ENCODE measurements at places on chromosomes 12 and 14.

GRCh38 chr14:102827716-102828115 lies 50.5 kb downstream of the TRAF3 start:
- no peak for DNase-seq

DNA sequence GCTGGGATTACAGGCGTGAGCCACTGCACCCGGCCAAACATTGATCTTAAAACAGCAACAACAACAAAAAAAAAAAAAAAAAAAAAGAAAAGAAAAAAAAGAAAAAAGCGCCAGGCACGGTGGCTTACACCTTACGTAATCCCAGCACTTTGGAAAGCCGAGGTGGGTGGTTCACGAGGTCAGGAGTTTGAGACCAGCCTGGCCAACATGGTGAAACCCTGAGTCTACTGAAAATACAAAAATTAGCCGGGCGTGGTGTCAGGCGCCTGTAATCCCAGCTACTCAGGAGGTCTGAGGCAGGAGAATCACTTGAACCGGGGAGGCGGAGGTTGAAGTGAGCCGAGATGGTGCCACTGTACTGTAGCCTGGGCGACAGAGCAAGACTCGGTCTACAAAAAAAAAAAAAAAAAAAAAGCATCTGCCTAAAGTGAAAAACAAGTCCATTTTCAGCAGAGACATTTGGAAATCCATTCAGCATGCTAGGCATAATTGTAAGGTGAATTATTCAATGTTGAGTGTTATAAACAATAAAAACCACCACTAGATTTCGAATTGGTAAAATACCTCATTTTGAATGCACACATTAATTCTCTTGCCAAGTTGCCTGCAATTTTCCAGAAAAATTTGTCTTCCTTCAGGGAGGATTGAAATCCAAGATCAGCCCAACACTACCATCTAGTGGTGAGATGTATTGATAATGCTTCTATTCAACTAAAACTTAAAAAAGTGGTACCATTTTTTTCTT lies 8.0 kb upstream of the CERS5 start:
- DNase-seq, result no peak

DNA sequence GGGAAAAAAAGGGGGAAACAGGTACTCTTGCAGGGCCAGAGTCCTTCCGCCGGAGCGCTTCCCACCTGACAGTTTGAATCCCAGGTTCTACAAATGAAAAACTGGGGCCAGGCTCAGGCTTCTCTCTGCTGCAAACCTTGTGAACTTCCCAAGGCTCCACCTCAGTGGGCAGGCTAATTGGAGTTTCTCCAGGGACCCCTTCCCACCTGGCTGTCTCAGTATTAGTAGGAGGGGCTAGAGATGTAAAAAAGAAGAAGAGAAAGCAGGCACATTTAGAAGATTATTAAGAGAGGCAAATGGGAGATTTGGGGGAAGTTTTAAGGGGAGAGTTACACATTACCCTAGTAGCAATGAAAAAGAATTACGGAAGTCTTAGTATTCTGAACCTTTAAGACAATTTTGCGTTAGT lies 20.0 kb upstream of the CLEC2D start:
- no peak for DNase-seq

DNA sequence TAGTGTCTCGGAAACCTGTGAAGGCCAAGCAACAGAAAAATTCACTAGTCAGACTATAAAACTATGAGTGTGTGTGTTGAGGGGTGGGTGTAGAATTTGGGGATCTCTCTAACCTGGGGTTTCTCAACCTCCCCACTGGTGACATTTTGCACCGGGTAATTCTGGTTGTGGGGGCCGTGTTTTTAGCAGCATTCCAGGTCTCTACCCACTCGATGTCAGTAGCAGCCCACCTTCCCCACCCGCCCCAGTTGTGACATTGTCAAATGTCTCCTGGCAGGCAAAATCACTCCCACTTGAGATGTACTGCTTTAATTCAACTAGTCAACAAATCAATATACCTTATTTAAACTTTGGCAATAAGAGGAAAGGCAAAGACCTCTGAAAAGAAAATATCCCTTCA lies 4.1 kb downstream of the GCN1 start:
- no peak for DNase-seq

GRCh38 chr14:69704319-69704718 lies 62.6 kb upstream of the SRSF5 start:
- no peak for DNase-seq

- no peak for DNase-seq
These were observed 264.2 kb upstream of the KITLG start for GRCh38 chr12:88844426-88844825.

GRCh38 chr12:27347779-27348178 lies 15.1 kb downstream of the BMAL2 start:
- no peak for DNase-seq

DNA sequence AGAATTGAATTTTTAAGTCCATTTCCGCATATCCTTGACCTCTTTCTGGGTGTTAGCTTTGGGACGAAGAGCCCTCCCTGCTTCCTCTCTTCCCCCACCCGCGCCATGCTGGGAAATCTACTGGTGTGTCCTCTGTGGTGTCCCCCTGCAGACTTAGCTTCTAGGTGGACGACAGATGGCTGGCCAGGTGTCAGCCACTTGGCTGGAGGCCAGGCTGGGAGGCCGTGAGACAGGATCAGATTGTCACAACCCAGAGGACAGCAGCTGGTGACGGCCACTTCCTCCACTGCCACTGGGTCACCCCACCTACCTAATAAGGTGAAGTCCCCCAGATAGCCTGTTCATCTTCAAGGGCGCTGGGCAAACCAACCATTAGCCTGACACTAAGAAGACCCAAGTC lies 13.3 kb upstream of the DTX1 start:
- no peak for DNase-seq

DNA sequence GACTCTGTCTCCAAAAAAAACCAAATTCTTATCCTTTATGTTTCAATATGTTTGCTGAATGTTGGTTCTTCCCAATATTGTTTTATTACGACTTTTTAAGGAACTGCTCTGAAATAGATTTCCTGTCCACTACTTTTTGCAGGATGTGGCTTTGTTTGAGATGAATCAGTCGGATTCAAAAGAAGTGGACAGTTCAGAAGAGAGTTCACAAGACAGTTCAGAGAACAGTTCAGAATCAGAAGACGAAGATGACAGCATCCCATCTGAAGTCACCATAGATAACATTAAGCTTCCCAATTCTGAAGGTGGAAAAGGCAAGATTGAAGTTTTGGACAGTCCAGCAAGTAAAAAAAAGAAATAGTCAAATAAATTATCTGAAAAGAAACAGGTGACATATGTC lies 8.2 kb downstream of the NOPCHAP1 start:
- DNase-seq, result no peak

DNA sequence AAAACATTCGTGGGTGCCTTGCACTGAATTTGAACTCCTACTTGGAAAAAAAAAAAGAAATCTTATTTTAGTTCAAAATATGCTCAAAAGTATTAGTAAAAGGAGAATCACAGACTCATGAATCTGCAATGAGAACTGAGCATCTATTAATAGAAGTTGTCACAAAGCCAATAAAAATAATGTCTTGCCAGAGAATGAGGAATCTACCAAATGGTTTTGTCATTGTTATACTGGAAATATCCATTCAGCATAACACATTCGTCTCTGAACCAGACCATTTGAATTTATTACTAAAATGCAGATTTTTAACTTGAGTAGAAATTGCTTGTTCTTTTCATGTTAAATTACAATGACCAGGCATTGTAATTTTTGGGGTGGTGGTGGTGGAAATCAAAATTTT lies 11.6 kb upstream of the PTPRB start:
- no peak for DNase-seq

DNA sequence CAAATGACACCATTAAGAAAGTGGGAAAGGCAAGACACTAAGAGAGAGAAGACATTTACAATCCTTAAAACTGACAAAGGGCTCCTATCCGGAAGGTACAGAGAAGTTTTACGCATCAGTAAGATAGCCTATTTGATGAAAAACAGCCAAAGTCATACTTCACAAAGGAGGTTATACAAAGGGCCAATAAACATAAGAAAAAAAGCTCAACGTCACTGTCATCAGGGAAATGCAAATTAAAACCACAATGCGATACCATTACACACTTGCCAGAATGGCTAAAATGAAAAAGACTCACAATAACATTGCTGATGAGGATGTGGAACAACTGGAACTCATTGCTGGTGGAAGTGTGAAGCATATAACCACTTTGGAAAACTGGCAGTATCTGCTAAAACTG lies 168.6 kb upstream of the FAR2 start:
- no peak for DNase-seq

DNA sequence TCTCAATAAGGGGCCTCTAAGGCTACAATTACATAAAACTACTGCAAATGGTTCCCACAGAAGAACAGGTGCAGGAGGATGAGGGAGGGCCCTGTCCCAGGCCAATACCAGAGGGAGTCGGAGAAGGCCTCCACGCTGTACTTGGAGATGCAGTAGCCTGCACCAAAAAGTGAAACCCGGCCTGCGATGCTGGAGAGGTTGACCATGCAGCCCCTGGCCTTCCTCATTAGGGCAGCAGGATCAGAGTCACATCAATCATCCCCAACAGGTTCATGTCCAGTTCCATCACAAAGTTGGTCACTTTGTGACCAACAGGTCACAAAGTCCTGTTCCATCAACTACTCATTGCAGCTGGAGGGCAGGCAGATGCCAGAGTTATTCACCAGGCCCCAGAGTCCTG lies 23.0 kb downstream of the ZBTB39 start:
- no peak for DNase-seq

DNA sequence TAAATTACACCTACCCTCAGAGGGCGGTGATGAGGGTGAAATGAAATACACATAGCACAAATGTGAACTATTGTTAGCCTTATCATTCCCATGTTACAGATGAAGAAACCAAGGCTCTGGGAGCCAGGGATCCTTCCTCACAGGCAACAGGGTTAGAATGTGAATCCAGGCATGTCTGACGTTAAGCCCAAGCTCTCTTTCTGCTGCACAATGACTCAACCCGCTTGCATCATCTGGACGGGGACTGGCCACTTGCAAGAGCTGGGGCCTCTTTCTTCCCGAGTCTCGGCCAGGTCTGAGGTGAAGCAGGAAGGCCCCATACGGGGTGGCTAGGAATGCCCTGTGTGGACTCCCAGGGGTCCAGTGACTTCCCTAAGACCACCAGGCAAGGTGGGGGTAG lies 105.2 kb downstream of the RBM19 start:
- DNase-seq, result no peak

DNA sequence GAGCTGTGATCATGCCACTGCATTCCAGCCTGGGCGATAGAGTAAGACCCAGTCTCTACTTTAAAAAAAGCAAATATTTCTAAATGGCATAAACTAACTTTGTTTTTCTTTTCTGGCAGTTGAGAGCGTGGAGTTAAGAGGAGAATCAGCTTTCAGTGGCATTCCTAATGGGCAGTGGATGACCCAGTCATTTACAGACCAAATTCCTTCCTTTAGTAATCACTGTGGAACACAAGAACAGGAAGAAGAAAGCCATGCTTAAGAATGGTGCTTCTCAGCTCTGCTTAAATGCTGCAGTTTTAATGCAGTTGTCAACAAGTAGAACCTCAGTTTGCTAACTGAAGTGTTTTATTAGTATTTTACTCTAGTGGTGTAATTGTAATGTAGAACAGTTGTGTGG lies 21.2 kb downstream of the TDG start:
- DNase-seq, result no peak

- DNase-seq, result no peak
These were observed 32.8 kb upstream of the TUBA1C start for GRCh38 chr12:49231878-49232655.

DNA sequence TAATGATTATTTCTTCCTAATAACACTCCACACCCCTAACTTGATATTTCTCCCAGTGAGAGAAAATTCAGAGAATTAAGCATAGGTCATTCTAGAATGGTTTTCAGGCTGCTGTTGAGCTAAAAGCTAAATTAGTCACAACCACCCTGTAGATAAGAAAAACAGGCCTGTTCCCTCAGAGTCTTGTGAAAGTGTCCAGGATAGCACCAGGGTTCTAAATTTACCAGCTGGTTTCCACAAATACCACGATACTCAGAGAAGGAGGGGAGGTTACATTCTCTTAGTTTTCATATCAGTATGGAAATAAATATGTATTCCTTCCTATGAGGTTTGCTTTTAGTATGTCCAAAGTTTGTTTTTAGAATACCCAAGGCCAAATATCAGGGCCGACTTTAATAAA lies 66.0 kb upstream of the YARS2 start:
- DNase-seq, result no peak

- DNase-seq, result no peak
These were observed 172.0 kb downstream of the SLC6A15 start for GRCh38 chr12:84740602-84741001.

DNA sequence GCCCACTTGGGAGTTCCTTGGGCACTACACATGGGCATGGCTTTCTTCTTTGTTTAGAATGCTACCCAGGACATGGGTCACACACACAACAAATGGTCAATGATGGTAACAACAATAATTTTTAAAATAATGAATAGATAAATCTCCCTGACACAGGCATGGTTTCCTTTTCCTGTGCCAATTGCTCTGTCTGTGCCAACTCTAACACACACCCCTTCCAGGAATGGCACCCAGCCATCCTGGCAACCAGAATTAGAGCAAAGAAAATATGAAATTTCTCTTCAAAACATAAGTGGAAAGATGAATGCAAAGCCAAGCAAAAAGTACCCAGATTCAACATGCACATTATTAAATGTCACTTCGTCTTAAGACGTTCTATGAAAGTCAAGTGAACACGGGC lies 104.9 kb upstream of the SOX5 start:
- no peak for DNase-seq

- no peak for DNase-seq
These were observed 3.8 kb downstream of the EEF1AKMT3 start for GRCh38 chr12:57776247-57776587.

GRCh38 chr14:32620724-32621123 lies 291.6 kb downstream of the AKAP6 start:
- no peak for DNase-seq

DNA sequence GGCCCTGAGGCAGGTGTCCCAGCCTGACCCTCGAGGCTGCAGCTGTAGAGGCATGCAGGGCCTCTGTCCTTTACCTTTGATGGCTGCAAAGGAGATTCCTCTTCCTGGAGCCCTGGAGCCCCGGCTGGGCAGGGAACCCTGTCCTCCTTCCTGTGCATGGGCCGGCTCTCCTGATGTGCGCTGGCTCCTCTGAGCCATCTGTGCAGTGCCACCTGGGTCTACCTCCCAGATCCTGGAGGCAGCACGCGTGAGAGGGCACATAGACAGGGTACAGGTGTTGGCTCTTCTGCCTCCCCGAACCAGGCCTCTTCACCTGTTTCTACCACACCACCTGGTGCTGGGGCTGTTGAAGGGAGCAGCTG lies 115.1 kb downstream of the BEGAIN start:
- DNase-seq, result no peak

- no peak for DNase-seq
These were observed 41.5 kb downstream of the PITPNM2 start for GRCh38 chr12:123109319-123109772.

- no peak for DNase-seq
These were observed 10.0 kb upstream of the DUSP16 start for GRCh38 chr12:12572659-12573058.

- DNase-seq, result no peak
These were observed 60.7 kb upstream of the BDKRB2 start for GRCh38 chr14:96143906-96144305.

- no peak for DNase-seq
These were observed 26.0 kb downstream of the ASPG start for GRCh38 chr14:104111301-104112112.
